ENCODE measurements at places on chromosomes 1 and 21.

DNA sequence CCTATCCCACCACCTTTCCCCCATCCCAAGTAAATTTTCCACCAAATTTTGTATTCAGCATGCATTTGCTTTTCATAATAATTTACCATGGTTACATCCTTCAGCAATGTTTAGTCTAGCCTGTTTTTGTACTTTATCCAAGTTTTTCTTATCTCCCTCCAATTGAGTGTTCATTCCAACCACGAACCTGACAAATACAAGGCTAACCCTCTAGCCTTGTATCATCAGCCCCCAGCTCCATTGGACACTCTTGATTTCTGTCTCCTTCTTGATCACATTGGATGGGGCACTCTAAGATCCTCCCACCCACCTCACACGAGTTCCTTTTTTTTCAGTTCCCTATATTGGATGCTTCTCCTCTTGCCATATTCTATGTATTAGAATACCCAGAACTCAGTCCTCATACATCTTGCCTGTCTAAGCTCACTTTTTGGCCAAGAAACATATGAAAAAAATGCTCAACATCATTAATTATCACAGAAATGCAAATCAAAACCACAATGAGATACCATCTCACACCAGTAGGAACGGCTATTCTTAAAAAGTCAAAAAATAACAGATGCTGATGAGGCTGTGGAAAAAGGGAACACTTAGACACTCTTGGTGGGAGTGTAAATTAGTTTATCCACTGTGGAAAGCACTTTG lies 40.5 kb upstream of the SLC35F3 start:
- H3K4me1 ChIP-seq: no peaks in the 10 kb centered on the region
- no peaks in the 10 kb centered on the region for H3K27me3 ChIP-seq
- H3K27ac ChIP-seq: no peak overlapping the region
- no peak overlapping the region for H3K4me3 ChIP-seq
- DNase-seq: no peak

DNA sequence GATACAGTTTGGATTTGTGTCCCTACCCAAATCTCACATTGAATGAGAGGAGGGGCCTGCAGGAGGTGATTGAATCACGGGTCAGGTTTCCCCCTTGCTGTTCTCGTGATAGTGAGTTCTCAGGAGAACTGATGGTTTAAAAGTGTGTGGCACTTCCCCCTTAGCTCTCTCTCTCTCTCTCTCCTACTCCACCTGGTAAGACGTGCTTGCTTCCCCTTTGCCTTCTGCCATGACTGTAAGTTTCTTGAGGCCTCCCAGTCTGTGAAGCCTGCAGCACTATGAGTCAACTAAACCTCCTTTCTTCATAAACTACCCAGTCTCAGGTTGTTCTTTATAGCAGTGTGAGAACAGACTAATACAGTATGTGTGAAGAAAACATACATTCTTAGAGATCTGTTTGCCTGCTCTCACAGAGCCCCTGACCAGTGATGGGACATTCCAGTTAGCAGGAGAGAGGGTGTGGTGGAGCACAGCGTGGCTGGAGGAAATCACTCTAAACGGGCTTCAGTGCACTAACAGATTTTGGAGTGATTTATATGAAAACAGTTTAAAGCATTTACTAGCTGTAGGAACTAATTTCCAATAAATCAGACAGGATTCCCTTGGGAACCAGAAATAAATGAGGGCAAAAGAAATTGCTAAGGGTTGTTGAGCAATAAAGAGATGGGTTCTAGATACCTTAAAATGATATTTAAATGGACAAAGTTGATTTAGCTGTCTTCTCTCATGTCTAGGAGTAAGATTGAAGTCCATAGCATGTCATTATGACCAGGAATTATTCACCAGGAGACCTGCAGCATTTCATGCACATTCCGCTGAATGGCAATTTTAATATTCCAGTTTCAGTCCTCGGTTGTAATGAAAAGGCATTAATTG lies 411.0 kb downstream of the CAMTA1 start:
- no peaks in the 10 kb centered on the region for H3K4me1 ChIP-seq
- no peak overlapping the region for H3K4me3 ChIP-seq
- no peaks in the 10 kb centered on the region for H3K36me3 ChIP-seq
- no peaks in the 10 kb centered on the region for H3K27me3 ChIP-seq
- DNase-seq: no peak

GRCh38 chr1:78304761-78305160 lies 186.0 kb upstream of the PTGFR start:
- H3K27ac ChIP-seq: no peak overlapping the region
- no peaks in the 10 kb centered on the region for H3K27me3 ChIP-seq
- no peak for DNase-seq
- no peaks in the 10 kb centered on the region for H3K4me1 ChIP-seq

GRCh38 chr1:92343061-92343460 lies 44.2 kb downstream of the RPAP2 start:
- DNase-seq: no peak
- no peak overlapping the region for H3K27ac ChIP-seq
- H3K4me1 ChIP-seq: no peaks in the 10 kb centered on the region
- no peaks in the 10 kb centered on the region for H3K27me3 ChIP-seq
- peaks cover 20% of the 10 kb centered on the region for H3K36me3 ChIP-seq

- DNase-seq: no peak
- no peak overlapping the region for H3K27ac ChIP-seq
- H3K4me3 ChIP-seq: no peak overlapping the region
- peaks cover 15% of the 10 kb centered on the region for H3K4me1 ChIP-seq
- H3K27me3 ChIP-seq: no peaks in the 10 kb centered on the region
These were observed 5.0 kb downstream of the CTBS start for GRCh38 chr1:84569216-84569615.

- DNase-seq: peak; percentile 16
- H3K4me1 ChIP-seq: peaks cover 45% of the 10 kb centered on the region
- peak overlapping the region; percentile 55 for H3K27ac ChIP-seq
- peaks cover 40% of the 10 kb centered on the region for H3K36me3 ChIP-seq
- peak overlapping the region; percentile 9 for H3K4me3 ChIP-seq
- H3K27me3 ChIP-seq: no peaks in the 10 kb centered on the region
These were observed 42.0 kb downstream of the VPS26C start for GRCh38 chr21:37224861-37225839.

GRCh38 chr1:194080826-194081225 lies 894.4 kb upstream of the B3GALT2 start:
- no peaks in the 10 kb centered on the region for H3K4me1 ChIP-seq
- H3K36me3 ChIP-seq: no peaks in the 10 kb centered on the region
- H3K27ac ChIP-seq: no peak overlapping the region

DNA sequence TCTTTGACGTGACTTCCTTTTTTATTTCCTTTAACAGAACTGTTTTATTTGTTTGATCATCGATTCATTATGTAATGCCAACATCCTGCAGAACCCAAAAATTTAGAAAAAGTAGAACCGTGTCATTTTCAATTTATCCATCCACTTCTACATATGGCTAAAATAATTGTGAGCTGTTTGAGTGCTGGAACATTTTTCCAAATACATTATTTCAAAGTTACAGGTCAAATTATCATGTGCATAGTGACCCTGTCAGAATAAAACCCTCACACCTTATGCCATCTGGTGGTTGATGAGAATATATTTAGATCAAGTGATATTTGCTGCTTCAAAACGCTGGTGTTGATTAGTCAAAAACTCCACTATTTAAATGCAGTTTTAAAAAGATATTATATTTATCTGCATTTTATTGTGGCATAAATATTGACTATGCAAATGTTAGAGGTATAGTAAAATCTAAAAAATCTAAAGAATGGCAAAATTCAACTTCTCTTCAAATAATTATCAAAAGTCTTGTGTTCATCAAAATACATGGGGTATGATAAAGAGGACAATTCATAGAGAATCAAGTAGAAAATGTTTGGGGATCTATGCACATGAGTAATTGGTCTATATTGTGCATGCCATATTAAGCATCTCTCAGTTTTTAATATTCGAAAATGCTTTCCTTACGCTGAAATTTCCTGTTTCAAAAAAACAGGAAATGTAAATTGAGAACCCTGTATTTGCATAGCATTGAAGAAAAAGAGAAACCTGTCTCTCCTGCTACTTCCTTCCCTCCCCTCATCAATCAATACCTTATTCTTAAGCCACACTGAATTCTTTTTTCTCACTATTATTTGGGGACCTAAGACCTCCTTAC lies 39.7 kb downstream of the UBE2U start:
- H3K27me3 ChIP-seq: peaks cover 2% of the 10 kb centered on the region
- no peak overlapping the region for H3K27ac ChIP-seq
- peak overlapping the region; percentile 17 for H3K4me3 ChIP-seq
- DNase-seq: no peak
- no peaks in the 10 kb centered on the region for H3K36me3 ChIP-seq
- H3K4me1 ChIP-seq: peaks cover 8% of the 10 kb centered on the region

Measured in CD4-positive, alpha-beta T cell (primary cell).